BE2C (cell line): ENCODE measurements at places on chromosomes 6 and 20.
A peak's percentile ranks its signal among the peaks of the same experiment; 100 is the strongest.

GRCh38 chr6:44652547-44652946 is 265.0 kb downstream of the CDC5L start:
- DNase-seq: no peak

GRCh38 chr6:89353118-89353556 is 615 bp upstream of the UBE2J1 start:
- DNase-seq: no peak

GRCh38 chr20:50220894-50221365 is 30.3 kb downstream of the CEBPB start:
- DNase-seq: no peak

DNA sequence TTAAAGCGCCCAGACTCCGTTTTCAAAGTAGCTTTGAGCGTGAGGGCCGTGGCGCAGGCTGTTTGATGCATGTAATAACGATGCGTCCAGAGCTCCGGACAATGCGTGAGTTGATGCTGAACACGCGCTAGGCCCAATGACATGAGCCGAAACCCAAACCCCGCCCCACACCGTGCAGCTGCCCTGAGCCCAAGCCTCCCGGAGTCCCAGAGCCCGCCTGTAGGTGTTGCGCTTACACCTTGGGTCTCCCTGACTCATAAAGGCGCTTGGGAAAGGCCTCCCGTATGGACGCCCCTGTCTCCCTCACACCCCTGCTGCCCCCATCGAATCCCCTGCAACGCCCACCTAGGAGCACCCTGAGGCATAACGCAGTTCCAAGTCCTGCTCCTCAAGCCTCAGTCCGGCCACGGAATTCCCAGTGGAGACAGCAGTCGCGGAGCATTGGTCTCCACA is 87.6 kb downstream of the ERMARD start:
- peak; percentile 65 for DNase-seq

- DNase-seq: no peak
Measured at GRCh38 chr6:121730616-121731015, 295.2 kb downstream of the GJA1 start.

GRCh38 chr20:37295595-37295994 is 6.1 kb downstream of the MANBAL start:
- no peak for DNase-seq

DNA sequence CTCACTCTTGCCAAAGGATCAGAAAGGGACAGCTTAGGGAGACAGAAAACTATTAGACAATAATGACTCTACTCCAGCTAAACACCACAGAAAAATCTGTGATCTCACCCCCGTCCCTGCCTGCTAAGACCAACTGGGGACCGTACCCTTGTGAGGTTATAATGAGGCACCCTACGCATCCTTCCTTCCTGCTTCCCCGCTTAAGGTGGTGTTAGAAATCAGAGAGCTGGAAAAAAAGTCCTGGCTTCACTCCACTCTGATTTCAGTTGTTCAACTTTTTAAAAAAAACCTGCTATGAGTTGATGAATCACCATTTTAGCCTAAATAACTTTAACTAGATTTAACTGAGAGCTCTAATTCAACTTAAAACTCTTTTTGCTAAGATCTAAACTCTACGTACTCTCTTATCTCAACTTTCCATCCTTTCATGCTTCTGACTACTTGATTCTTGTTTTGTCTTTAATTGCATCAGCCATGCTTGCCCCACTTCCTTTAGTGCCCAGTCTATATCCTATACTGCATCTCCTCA is 35.8 kb upstream of the TMEM14A start:
- DNase-seq: no peak

- DNase-seq: no peak
Measured at GRCh38 chr6:69780585-69781178, 16.1 kb downstream of the LMBRD1 start.

DNA sequence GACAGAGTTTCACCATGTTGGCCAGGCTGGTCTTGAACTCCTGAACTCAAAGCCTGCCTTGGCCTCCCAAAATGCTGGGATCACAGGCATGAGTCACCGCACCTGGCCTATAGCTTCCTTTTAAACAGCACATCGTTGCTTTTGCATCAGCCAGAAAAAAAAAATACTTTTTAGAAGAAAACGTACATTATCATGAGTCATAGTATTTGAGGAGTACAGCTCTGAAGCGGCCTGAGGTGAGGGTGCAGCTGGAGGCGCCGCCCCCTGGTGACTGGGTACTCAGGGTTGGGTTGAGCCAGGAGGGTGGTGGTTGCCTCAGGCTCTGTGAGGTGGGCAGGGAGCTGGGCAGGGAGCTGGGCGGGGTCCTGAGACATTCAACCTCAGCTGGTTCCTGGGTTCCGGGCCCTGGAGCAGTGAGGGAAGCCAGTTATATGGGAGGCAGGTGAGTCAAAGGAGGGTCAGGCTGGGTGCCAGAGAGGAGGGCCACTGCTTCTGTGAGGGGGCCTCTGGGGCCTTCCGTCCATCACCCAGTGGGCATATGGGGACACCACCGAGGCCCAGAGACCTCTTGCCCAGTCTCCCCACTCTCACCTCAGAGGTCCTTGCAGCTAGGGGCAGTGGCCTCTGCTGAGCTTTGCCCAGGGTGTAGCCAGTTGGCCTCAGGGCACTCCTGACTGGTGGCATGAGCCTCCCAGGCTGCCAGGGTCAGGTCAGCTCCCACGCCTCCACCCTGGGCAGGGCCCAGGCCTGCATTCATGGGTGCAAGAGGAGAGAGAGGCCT is 11.7 kb upstream of the ID1 start:
- no peak for DNase-seq

GRCh38 chr6:75183099-75183541 is 22.7 kb downstream of the COL12A1 start:
- no peak for DNase-seq

DNA sequence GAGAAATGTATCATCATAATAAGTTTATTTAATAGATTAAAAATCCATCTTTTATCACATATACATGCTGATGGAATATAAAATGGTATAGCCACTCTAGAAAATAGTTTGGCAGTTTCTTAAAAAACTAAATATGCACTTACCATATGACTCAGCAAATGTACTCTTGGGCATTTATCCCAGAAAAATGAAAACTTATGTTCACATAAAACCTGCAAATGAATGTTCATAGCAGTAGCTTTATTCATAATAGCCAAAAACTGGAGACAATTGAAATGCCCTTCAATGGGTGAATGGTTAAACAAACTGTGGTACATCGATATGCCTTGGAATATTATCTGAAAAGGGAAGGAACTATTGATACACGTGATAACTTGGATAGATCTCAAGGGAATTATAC is 6.4 kb upstream of the NCOA7 start:
- DNase-seq: no peak

GRCh38 chr6:70538376-70538775 is 28.4 kb upstream of the SDHAF4 start:
- DNase-seq: no peak

- no peak for DNase-seq
Measured at GRCh38 chr6:25263657-25264056, 15.5 kb upstream of the CARMIL1 start.

GRCh38 chr20:37381621-37382471 is 35.9 kb downstream of the SRC start:
- DNase-seq: no peak

- DNase-seq: no peak
Measured at GRCh38 chr6:14610141-14610540, 492.6 kb downstream of the CD83 start.

DNA sequence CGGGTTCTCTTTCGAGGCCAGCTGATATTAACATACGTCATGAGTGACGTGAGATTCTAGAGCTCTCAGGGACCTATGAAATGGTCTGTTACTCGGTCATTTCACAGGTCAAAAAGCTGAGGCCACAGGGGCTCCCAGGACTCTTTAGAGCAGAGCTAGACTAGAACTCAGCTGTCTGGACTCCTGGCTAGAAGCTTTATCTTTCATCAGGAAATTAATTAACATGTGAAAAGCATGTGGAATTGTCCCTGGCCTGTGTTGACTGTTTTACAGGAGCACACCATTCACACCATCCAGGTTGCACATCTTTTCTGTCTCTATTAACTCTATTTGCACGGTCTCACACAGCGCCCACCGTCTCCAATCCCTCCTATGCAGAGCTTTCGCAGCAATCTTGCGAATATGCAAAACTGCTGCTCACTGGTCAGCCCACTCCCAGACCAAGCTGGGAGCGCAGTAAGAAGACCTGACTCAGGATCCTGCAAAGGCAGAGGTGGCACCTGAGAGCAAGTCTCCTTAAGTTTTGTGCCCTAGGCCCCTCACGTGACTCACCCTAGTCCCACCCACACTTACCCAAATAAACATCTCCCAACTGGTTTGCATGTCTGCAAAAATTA is 522.5 kb downstream of the CD83 start:
- DNase-seq: no peak

GRCh38 chr6:30763155-30763617 is 18.8 kb upstream of the IER3 start:
- DNase-seq: no peak
